ENCODE measurements at places on chromosomes 12 and 14. TPM values are rescaled to one million over a fixed set of nuclear protein-coding genes. Genes with fewer than 3 reads are reported as not detected.

ITPR2 gene
- 4.2 TPM for polyA plus RNA-seq

DNA sequence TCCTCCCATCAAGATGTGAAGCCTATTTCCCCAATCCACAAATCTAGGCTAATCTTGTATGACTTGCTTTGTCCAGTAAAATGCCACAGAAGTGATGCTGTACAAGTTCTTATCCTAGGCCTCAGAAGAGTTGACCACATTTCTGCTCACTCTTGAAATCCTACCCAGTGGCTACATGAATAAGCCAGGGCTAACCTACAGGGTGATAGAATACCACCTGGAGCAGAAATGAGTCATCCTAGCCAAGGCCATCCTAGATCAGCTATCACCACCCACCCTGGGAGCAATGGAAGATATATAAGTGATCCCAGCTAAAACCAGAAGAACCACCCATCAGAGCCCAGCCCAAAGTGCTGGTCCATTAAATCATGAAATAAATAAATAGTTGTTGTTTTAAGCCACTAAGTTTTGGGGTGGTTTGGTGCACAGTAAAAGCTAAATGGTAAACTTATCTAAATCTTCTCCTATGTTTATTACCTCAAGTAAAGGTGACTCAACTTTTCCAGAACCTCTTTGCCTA is 105.1 kb downstream of the RPS29 start:
- DNase-seq = no peak

- no peak for DNase-seq
These were observed 130.3 kb downstream of the TMTC3 start for GRCh38 chr12:88272456-88272855.

SIX6 gene
- not detected for polyA plus RNA-seq

ANO2 gene
- polyA plus RNA-seq = 7.0 TPM

DNA sequence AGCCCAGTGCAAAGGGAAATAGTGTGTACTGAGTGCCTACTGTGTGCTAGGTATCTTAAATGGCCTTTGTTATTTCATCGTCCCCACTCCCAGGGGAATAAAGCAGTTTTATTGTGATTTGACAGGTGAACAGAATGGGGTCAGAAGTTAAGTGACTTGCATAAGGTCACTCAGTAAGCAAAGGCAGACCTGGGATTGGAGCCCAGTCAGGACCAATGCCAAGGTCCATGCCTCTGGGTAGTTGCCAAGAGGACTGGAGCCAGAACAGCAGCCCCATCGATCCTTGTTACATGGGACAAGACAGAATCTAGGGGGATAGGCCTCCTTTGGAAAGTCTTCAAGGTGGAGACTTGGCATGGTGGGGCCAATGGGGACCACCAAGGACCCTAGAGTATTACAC is 227.4 kb upstream of the PWP1 start:
- DNase-seq = no peak

DNA sequence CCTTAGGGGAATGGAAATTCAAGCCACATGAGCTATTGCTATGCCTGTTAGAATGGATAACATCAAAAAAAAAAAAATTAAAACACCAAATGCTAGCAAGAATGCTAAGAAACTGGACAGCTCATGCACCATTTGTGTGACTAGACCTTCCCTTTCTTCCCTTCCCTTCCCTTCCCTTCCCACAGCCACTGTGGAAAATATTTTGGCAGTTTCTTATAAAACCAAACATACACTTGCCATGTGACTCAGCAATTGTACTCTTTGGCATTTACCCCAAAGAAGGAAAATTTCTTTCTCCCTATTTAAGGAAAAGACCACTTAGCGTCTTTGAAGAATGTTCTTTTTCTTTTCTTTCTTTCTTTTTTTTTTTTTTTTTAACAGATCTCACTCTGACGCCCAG is 49.1 kb upstream of the FKBP4 start:
- DNase-seq = no peak

DPY19L2 gene
- polyA plus RNA-seq = 28.1 TPM

DNA sequence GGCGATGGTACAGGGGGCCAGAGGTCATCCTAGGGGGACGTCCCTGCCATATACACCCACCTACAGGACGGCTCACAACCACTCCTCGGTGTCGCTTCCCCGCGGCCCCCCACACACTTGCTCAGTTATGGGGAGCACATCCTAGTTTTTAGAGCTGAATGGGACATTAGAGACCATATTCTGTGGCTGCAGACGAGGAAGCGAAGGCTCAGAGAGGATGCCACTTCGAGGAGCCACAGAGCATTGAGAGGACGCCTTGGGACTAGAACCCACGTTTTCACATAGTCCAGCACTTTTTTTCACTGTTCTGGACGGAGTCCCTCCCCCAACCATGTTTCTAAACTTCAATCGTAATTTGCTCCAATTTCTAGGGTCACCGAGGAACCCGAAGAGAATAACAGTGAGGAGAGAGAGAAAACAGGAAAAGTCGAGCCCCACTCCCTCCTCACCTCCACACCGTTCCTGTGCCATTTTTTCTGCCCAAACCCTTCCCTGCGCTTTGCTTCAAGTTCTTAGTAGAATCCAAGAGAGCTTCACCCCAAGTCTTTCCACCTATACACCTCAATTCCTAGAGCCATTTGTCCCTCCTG is 641 bp upstream of the ASCL1 start:
- DNase-seq = no peak

TMEM117 gene
- polyA plus RNA-seq = 8.0 TPM

ADAMTS20 gene
- polyA plus RNA-seq = not detected

NRL gene
- polyA plus RNA-seq = 2.6 TPM

GRCh38 chr12:11658791-11659190 is 9.3 kb downstream of the ETV6 start:
- no peak for DNase-seq

DACT1 gene
- polyA plus RNA-seq = 4.8 TPM

- DNase-seq = no peak
These were observed 1210.8 kb downstream of the GALC start for GRCh38 chr14:86782092-86782580.

GRCh38 chr12:124000111-124000510 is 27.1 kb downstream of the ZNF664 start:
- DNase-seq = no peak

DNA sequence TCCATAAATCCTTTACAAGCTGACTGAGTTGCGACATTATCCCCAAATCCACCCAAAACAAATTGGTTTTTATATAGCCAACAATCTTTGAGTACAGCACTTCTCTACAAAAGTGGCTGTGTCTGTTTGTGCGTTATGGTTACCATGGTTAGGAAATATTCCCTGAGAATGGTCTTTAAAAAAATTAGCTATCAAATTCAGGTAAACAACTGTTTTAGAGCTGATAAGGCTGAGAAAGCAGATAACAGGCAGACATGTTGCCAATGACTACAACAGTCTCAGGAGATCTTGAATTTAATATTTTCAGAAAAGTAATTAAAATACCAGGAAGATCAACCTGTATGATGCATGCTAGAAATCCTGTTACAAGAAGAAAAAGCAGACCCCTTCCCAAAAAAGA is 248.0 kb downstream of the RASSF9 start:
- DNase-seq = no peak

DNA sequence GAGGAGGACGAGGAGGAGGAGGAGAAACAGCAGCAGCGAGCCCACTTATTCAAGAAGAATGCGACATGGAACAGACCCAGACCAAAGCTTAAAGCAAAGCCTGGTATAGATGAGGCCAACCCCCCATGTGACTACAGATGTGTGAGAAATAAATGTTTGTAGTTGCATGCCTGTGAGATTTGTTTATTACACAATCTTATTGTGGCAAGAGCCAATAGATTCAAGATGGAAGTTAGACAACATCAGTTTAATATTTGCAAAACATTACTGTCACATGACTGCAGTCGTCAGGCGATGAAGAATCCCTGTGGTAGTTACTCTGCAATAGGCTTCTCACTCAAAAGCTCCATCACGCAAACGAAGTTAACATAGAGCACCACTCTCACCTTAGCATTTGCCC is 17.2 kb upstream of the SLC35F4 start:
- DNase-seq = no peak

DNA sequence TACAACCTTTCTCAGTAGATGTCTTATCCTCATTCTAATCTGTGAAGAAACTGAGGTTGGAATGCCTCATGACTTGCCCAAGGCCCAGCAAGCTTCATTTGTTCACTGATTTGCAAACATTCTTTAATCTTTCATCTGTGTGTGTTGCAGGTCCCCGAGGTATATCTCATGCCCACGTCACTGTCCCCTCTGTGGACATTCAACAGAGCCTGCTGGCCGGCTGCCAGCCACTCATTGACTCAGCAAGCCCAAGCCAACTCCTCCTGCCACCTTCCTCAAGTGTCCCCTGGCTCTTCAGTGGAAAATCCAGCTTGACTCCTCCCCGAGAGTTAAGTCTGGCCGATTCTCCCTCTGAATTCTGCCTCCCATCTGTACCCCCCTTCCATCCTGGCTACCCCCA is 1.9 kb upstream of the DCAF4 start:
- no peak for DNase-seq

ACSS3 gene
- 11.7 TPM for polyA plus RNA-seq

GRCh38 chr14:93112891-93113677 is 2.6 kb downstream of the ITPK1 start:
- peak; percentile 94 for DNase-seq

DNA sequence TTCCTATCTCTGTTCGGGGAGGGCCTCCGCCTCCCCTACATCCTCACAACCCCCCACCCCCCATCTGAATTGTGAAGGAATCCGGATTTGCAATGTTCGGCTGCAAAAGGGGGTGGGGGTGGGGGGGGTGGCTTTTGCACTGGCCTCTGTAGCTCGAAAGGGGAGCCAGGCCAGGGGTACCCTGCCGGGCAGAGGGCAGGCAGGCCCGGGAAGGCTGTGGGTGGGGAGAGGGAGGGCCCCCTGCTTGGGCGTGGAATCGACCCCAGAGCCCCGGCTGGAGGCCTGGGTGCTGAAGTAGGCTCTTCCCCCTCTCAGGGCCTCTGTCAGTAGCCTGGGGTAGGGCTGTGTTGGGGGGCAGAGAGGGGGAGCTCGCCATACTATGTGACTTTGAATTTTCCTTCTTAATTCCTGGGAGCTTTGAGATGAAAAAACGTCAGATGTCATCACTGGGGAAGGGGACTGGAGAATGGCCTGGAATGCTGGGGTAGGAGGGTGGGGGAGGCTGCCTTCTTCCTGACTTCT is 1.1 kb downstream of the LRP1 start:
- DNase-seq = no peak

ATP5F1B gene
- polyA plus RNA-seq = 1,409 TPM

DNA sequence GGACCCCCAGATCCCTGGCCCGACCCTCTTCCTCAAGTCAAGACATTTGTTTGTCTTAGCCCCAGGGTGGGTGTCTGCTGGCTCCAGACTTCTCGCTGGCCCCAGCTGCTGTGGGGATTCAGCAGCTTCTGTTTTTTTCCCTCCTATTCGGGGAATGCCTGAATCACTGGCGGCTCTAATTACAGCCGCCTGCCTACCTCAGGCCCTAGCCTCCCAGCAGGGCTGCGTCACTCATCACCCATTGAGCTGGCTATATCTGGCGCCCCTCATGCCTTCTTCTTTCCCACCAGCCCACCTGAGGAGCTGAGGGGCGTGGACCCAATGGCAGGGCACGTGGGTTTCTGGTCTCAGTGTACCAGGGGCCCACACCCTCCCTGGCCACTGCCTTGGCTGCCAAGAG is 10.1 kb downstream of the KRT80 start:
- peak; percentile 10 for DNase-seq

DNA sequence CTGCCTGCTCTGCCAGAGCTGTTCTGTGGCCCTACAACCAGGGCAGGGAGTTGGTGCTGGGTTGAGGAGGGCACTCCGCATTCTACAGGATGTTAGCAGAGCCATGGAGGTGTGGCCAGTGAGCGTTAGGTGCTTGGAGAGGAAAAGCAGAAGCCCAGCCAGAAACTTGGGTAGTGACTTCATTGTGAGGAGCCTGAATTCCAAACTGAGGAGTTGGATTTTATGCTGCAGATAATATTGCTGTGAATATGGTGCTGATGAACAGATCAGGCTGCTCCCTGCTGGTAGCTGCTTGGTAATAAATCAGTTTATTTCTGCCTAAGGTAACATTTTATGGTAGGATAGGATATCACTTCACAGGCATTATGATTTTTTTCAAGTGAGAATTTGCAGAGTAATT is 7.1 kb upstream of the CCDC175 start:
- no peak for DNase-seq

GRCh38 chr12:96720363-96720705 is 186.7 kb upstream of the NEDD1 start:
- DNase-seq = peak; percentile 29

- no peak for DNase-seq
These were observed 2.0 kb downstream of the INTS13 start for GRCh38 chr12:26935636-26936378.

DNA sequence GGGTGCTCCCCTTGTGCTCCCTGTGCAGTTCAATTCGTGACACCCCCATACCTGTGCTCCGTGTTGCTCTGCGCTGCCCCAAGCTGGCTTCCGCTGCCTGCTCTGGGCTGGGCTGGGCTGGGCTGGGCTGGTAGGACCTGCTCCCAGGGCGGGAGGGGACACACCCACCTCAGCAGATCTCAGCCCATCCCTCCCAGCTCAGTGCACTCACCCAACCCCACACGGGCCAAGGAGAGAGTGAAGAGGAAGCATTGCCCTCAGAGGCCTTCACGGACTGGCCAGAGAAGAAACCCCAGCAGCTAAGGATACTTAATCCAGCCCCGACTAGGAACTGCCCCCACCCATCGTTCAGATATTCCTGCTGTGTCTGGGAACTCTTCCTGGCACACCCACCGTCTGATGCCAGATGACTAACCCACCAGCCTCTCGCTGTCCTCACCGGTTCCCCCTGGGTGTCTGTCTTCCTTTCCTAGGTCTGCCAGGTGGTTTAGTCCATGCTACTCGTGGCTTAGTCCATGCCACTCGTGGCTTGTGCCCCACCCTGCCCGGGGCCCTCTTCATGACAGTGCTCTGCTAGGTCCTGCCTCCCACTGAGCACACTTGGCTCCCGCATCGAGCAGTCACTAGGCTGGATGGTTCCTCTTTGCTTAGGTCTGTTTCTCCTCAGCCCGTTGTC is at the start of gene LPAR5:
Gene LPAR5, minus strand, starts transcription at position 104 of the 676 bp plus-strand sequence. CDS start 14,711 bp downstream, outside the sequence.
- peak; percentile 41 for DNase-seq

DNA sequence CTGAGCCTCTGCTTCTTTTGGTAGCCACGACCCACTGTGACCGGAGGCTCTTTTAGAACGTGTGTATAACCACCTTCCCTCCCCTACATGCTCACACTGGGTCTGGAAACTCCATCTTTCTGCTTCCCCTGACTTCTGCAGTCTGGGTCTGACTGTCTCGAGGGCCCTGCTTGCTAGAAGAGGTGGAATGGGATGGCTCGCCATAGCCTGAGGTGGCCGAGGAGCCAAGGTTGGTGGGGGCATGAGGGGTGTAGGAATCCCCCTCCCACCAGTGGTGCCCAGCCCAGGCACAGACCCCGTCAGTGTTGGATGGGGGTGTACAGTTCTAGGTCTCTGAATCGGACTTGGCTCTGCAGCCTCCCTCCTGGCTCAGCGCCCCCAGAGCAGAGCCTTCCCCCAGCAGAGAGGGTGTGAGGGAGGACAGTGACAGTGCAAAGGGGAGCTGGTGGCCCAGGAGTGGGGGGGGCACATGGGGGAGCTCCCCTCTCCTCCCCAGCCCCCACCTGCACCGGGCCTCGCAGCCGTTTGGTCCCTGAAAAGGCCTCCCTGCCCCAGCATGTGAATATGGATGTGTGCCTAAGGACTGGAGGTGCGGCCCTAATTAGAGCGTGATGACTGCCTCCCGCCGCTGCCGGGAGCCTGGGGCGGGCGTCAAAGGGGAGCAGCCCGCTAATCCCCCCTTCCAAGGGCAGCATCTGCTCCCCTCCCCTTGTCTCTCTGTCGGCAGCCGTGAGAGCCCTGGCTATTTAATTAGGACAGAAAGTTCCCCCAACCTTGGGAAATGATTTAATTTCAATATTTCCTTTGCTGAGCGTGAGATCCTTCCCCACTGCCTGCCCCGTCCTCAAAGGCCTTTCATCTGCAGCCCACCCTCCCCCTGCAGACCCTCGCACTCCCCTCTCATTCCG is 196.2 kb upstream of the C14orf180 start:
- DNase-seq = peak; percentile 46

- DNase-seq = no peak
These were observed 12.3 kb downstream of the NANOG start for GRCh38 chr12:7801460-7801859.
